ENCODE measurements at places on chromosomes 2 and 18.

DNA sequence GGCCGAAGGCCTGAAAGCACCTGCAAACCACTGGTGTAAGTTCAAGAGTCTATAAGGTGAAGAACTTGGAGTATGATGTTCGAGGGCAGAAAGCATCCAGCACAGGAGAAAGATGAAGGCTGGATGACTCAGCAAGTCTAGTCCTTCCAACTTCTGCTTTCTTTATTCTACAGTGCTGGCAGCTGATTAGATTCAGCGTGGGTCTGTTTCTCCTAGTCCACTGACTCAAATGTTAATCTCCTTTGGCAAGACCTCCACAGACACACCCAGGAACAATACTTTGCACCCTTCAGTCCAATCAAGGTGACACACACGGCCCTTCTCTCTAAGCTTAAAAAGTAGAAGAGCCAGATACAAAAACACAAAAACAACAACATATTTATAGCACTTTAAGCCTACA is 43.4 kb downstream of the NMS start:
- no peak for DNase-seq

DNA sequence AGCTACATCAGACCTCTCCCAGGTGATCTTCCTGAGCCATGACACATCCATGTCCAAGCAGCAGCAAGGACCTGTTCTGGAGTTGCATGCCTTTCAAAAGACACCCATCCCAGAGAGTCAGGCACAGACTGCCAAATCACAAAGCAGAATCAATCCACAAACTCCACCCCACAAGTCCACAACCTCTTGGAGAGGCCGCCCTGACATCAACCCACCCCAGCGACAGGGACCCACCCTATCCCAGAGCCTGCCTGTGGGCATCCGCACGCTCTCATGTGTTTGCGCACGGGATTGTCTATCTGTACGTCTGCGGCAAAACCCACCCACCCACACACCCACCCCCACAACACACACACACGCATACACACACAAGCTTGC is 11.9 kb downstream of the SMAD7 start:
- DNase-seq: no peak

GRCh38 chr2:24421668-24422067 is 61.3 kb upstream of the ITSN2 start:
- peak; percentile 62 for DNase-seq

DNA sequence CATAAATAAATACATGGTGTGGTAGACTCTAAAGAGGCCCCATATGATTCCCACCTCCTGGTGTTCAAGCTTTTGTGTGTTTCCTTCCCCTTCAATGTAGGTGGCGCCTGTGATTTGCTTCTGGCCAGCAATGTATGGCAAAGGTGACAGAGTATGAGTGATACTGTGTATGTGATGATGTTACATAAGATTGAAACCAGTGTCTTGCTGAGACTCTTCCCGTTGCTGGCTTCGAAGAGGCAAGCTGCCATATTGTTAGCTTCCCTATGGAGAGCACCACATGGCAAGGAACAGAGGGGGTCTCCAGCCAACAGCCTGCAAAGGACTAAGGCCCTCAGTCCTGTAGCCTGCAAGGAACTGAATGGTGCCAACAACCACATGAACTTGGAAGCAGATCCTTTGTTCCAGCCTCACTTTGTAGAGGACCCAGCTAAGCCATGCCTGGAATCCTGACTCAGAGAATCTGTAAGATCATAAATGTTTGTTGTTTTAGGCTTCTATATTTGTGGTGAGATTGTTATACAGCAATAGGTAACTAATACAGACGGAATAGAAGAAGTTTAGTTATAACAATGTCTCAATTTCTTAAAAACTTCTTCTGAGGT is 1.7 kb upstream of the SMAD4 start:
- DNase-seq: peak; percentile 51

DNA sequence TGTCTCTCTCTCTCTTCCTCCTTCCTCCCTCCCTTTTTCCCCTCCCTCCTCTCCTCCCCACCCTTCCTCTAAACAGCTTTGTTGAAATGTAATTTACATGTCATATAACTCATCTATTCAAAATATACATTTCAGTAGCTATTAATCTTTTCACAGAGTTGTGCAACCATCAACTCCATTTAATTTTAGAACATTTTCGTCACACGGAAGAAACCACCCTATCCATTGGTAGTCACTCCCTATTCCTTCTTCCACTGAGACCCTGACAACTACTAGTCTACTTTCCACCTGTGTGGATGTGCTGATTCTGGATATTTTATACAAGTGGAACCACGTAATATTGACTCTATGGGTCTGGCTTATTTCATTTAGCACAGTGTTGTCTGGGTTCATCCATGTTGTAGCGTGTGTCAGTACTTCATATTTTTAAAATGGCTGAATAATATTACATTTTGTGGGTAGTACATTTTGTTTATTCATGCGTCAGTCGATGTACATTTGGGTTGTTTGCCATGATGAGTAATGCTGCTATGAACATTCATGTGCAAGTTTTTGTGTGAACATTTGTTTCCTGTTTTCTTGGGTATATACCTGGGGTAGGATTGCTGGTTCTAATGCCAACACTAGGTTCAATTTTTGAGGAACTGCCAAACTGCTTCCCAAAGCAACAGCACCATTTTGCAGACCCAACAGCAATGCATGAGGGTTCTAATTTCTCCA is 100.1 kb upstream of the GCFC2 start:
- DNase-seq: no peak

GRCh38 chr18:8029061-8029460 is 461.9 kb downstream of the PTPRM start:
- DNase-seq: no peak

DNA sequence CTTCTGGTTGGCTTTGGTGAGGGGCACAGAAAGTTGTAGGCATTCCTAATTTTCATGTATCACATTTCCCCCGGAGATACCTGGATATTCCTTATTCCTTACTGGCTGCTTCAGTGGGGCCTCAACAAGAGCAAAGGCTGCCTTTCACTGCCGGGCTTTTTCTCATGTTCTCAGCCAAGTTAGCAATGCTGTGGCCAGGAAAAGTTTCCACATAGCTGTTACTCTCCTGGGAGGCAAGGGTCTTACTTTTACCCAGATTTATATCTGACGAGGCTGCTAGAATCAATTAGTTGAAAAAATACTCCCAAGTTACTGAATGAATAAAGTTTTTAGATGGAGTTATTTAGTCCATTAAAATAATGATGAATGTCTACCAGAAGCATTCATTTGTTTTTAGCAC is 230.5 kb downstream of the ZNF407 start:
- DNase-seq: no peak

GRCh38 chr2:66507673-66508201 is 72.8 kb downstream of the MEIS1 start:
- DNase-seq: no peak

- no peak for DNase-seq
Observed at GRCh38 chr2:75600461-75601011, 39.8 kb upstream of the EVA1A start.

GRCh38 chr2:120231974-120232635 is 8.9 kb upstream of the TMEM185B start:
- DNase-seq: peak; percentile 94

GRCh38 chr2:113922784-113923183 is 32.9 kb downstream of the ACTR3 start:
- no peak for DNase-seq

DNA sequence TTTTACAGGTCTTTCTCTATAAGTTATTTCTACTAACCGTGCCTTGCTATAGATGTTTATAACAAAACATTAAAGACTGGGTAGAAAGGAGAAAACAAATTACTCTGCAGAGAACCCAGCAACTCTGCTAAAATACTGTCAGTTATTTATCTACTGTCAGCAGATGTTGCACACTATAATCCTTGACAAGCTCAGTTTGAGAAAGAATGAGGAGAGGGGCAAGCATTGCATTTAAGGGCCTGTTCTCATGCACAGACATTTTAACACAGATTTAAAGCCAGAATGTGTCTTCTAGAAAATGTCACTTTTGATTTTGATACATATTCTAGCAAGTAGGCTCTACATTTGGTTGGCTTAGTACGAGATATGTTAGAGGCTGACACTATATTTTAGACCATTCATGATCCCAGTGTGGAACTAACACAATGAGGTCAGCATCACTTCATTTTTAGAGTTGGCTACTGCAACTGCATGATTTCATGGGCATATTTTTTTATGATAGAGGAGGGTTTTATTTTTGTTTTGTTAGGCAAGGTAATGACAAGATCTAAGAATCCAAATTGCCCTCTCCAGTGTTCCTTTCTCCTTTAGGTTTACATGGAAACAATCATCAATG is 516.4 kb downstream of the ZEB2 start:
- DNase-seq: no peak

DNA sequence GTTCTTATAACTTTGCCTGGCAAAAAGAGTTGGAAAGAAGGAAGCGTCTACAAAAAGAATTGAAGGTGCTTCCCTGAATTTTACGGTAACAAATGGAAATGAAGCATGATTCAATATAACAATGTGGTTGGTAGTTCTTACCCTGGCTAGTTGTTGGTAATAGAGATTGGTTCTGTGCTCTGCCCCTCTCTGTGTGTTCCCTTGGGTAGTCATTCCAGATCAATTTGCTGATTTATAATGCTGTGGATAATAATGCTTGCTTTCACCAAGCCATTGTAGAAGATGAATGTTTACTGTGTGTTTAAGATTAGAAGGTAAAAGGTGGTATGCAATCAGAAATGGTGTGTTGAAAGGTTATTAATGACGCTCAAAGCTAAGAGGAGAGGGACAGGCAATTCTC is 577.8 kb upstream of the NXPH2 start:
- DNase-seq: no peak

GRCh38 chr2:141957321-141957720 is 173.5 kb downstream of the LRP1B start:
- DNase-seq: no peak

GRCh38 chr2:14602309-14602708 is 30.2 kb upstream of the LRATD1 start:
- no peak for DNase-seq

DNA sequence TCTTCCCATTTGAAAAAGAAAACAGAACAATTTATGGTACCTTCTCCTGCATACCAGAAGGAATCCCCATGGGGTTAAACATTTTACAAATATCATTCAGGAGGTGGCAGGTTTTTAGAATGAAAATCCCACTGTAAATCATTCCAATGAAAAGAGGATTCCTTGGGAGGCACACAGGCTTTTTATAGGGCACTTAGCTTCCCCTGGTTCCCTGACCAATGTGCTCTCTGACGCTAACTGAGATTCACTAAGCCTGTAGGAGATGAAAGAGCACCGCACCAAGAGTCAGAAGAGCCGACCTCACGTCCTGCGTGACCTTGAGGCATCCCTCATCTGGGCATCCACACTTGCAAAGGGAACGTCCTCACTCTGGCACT is 82.5 kb downstream of the CMPK2 start:
- no peak for DNase-seq

- peak; percentile 52 for DNase-seq
Observed at GRCh38 chr2:164840930-164841718, 499 bp downstream of the COBLL1 start.

- DNase-seq: no peak
Observed at GRCh38 chr2:28538652-28539051, 42.8 kb downstream of the PLB1 start.

DNA sequence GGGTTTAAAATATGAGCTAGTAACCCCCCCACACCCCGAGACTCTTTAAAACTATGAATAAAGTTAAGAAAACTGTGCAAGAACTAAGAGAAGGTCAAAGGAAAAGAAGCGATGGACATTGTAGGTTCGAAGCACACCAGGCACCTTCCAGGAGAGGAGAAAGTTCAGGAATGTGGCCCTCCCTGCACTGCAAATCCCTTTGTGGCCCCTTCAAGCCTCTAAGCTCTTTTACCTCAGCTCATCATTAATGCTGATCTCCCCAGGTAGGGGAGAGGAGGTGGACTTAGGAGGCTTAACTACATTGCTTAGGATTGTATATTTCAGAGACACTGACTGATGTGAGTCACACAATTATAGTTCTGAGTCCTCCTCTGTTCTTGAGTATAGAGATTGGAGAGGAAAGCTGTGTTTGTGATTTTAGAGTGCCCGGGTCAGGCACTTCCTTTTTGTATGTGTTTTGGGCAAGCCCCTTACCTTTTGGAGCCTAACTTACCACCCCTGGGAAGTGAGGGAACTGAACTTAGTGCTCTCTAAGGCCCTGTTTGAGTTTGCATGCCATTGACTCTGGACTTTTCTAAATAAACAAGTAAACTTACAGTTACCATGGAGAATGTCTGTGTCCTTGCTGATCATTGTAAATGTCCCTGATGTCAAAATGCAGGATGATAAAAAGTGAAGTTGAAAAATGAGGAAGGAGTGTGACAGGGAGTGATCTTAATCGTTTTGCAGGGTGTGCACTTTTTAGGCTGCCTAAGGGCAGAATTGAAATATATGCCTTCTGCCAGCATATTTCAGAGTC is 140.8 kb upstream of the ZEB2 start:
- peak; percentile 4 for DNase-seq

- no peak for DNase-seq
Observed at GRCh38 chr2:229446350-229446749, 175.3 kb upstream of the PID1 start.

DNA sequence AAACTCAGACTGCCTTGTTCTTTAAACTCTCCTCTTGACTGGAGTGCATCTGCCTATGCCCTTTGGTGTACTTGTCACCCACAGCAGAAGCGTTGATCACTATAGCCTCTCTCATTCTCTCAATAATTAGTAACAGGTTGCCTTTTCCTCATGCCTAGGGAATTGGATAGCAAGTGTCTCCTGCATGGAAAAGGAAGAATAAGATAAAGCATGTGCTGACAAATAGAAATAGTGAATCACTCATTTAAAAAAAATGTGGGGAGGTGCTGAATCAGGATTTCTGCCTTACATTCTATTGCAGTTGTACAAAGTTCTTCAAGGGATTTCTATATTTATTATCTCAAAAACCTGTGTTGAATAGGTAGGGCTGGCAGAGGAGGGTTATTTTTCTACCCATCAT is 323.0 kb downstream of the TXNL1 start:
- no peak for DNase-seq

DNA sequence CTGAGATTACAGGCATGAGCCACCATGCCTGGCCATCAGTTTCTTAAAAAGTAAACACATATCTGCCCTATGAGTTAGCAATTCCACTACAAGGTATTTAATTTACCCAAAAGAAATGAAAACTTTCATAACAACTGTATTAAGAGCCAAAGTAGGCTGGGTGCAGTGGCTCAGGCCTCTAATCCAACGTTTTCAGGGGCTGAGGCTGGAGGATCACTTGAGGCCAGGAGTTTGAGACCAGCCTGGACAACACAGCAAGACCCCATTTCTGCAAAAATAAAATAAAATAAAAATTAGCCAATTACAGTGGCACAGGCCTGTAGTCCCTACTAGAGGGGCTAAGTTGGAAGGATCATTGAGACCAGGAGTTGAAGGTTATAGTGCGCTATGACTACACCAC is 6.5 kb downstream of the ROCK2 start:
- no peak for DNase-seq
